ENCODE measurements at places on chromosomes 11 and 22. TPM values are rescaled to one million over a fixed set of nuclear protein-coding genes. Genes with fewer than 3 reads are reported as not detected.

- DNase-seq = no peak
Observed at GRCh38 chr22:29765905-29766631, 739 bp downstream of the ZMAT5 start.

DNA sequence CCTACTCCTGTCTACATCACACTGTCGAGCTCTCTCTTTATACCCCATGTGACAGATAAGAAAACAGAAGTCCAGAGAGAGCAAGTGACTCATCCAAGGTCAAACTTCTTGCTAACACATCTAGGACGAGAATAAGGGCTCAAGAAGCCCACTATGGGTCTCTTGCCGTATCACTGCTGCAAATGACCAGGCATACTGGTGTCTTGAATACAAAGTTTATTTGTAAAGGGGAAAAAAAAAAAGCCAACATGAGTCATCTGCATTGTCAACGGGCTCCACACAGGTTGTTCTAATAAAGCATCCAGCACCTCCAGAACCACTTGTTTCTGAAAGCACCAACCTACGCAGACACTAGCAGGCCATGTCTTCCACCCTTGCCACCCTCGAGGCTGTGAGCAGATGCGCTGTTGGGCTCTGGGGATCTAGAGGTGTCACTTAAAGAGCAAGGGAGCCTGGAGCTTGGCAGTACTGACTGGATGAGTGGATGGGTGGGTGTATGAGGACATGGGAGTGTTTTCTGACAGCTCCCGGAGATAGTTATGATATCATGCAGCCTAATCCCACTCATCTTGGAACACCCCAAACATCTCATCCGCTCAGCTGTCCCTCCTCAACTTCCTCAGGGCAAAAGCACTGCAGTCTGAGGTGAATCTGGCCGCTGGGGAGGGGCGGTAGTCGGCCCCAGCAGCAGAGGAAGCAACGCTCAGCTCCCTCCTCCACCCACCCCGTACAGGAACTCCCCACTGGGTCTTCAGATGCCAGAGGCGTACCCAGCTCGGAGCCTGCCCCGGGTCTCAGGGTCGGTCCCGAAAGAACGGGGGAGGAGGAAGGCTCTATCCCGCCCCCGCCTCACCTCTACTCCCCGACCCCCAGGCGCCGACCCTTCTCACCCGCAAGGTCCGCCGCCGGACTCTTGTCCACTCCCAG lies 1.0 kb downstream of the SMCO4 start:
- DNase-seq = peak; percentile 20

DNA sequence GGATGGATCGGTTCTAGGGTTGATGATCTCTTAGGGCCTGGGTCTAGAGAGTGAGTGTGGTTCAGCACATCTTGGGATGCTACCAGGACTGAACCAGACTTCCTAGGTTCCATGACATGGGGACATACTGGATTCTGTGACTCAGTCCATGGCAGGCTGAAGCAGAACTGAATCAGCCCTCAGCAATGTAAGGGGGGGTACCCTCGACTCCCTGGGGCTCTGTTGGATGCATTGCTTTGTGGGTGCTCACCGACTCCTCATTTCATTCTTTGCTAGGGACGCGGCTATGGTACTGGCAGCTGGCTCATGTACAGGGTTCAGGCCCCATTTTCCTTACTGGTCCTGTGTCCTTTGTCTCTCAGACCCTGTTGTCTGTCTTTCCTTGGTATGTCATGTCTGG lies 733 bp upstream of the GRAMD1B start:
- DNase-seq = no peak

- no peak for DNase-seq
Observed at GRCh38 chr11:131121426-131122333, 205.4 kb upstream of the SNX19 start.

GRCh38 chr11:126403658-126404057 lies 48.2 kb downstream of the ST3GAL4 start:
- no peak for DNase-seq

DNA sequence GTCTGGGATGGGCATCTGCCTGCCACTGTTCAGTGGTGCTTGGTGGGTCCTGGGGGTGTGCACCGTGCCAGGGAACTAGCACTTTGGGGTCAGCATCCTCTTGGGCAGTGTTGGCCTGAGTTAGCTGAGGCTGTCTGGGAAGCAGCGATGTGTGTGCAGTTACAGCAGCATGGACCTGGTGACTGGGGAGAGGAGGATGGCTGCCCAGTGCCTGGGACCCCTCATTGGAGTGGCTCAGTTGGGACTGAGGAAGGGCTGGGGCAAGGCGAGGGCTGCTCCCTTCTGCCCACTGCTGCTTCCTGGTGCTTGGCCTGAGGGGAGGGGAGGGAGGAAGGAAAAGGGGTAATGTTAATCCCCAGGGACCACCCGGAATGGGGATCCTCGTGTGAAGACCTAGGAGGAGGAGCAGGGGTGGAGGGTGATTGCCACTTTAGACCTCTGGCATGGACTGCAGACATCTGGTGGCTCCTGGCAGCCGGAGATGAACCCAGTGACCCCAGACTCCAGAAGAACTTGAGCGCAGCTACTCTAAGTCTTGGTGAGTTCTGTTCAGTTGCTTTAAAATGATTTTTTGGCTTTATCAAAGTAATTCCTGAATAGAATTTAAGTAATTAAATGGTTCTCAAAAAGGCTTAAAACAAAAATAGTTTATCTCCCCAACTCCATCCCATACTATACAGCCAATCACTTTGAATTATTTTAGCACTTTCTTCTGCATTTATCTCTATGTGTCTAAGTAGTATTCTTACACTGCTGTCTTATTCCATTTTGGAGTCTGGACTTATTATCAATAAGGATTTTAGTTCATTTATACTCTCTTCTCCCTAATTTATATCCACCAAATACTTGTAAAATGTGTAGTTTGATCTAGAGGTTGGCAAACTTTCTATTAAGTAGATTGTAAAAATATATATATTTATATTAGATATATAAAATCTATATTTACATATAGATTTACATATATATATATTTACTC lies 15.4 kb upstream of the TMEM191C start:
- DNase-seq = no peak

DNA sequence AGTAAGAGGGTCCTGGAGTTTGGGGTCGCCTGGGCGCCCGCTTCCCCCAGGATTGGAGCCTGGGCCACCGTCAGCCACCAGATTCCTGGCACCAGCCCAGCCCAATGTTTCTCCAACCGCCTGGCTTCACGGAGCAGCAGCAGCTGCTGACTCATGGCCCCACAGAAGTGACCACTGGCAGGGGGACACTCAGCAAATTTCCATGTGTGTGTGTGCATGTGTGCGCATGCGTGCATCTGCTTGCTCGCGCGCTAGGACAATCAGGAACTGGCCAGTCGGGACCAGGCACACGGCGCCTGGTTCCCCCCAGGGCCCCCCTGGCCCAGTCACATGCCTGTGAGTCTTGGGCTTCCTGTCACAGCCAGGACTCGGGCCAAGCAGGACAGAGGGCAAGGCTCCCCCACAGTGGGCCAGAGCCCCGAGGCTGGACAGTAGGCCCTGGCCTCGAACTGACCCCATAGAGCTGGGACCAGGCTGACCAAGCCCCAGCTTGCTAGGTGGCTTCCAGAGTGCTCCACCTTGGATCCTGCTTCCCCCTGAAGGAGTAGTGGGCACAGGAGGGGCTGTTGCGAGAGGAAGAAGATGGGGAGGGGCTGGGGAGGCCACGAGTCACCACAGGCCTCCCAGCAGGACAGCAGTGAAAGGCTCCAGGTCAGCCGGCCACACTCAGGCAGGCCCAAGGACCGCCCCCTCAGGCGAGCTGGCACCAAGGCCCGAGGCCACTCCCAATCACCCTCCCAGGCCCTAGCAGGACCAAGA lies 3.2 kb downstream of the CTSD start:
- no peak for DNase-seq

GRCh38 chr11:69437001-69437875 lies 44.2 kb upstream of the LINC01488 start:
- DNase-seq = no peak

DNA sequence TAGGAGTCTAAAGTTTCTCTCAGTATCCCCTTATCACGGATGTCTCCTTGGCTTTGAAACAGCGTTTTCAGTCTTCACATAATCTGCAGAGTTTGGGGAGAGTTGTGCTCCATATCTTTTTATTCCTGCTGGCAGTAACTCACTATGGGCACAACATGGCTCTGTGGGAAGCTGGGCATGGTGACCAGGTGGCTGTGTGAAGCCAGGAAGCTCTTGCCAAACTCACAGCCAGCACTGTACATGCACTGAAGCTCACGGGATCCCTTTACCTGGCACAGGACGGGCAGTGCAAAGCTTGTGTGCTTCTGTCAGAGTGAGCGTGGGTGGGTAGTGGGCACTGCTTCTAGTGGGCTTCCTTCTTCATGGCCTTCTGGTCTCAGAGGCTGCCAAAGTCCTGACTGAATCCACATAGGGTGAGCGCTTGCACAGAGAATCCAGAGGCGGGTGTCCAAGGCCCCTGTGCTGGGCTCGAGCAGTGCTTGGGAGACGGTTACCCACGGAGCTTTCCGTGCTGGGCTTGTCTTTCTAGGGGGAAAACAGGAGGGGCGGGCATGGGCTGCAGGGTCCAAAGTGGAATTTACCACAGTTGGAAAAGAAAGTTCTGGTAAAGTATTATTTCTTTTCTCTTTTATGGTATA lies 10.8 kb upstream of the KDM4E start:
- DNase-seq = no peak

GRCh38 chr11:12864316-12865156 lies 144.6 kb upstream of the RASSF10 start:
- peak; percentile 98 for DNase-seq

- DNase-seq = no peak
Observed at GRCh38 chr22:46108564-46109473, 41.5 kb upstream of the PPARA start.

- DNase-seq = no peak
Observed at GRCh38 chr22:42228483-42228882, 42.0 kb downstream of the TCF20 start.

- DNase-seq = no peak
Observed at GRCh38 chr11:119590651-119591351, 138.2 kb downstream of the NECTIN1 start.

MIOX gene
- total RNA-seq = not detected

CDC42EP2 gene
- total RNA-seq = 48.0 TPM

OR51A4 gene
- total RNA-seq = not detected

SPDYC gene
- not detected for total RNA-seq

SCN2B gene
- not detected for total RNA-seq

Measured in glomerular endothelial cell (primary cell).